ENCODE measurements at places on chromosomes 4 and X. TPM values are rescaled to one million over a fixed set of nuclear protein-coding genes. Genes with fewer than 3 reads are reported as not detected.

The EXOC1L gene
- not detected for total RNA-seq

The TRMT44 gene
- total RNA-seq, result 11.7 TPM

The HOPX gene
- 5.3 TPM for total RNA-seq

The FAM236A gene
- not detected for total RNA-seq

The EXOC1 gene
- 14.8 TPM for total RNA-seq

The KLB gene
- 0.13 TPM for total RNA-seq

- no peaks in the 10 kb centered on the region for H3K27me3 ChIP-seq
- no peak overlapping the region for H3K4me3 ChIP-seq
- H3K36me3 ChIP-seq, result no peaks in the 10 kb centered on the region
- no peaks in the 10 kb centered on the region for H3K4me1 ChIP-seq
- no peak overlapping the region for H3K27ac ChIP-seq
Measured at GRCh38 chrX:102345916-102346315, 93.9 kb downstream of the NXF2B start.

DNA sequence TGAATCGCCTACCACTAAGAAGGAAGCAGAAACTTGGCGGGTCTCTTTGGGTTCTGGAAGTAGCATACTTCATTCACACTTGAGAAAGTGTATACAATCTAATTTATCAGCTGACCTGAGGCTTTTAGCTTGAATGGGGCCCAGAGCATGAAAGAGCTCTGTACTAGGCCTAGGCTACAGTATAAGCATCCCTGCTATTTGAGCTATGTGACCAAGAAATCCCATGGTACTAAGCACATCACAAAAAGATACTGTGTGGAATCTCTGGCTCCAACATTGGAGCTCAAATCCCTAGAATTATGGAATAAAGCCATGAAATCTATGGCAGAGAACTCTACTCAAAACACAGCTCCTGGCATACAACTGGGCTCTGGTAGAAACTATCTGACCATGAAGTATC lies 43.9 kb upstream of the CCDC149 start:
- no peaks in the 10 kb centered on the region for H3K27me3 ChIP-seq
- no peak overlapping the region for H3K4me3 ChIP-seq
- H3K27ac ChIP-seq, result no peak overlapping the region
- DNase-seq, result no peak
- no peaks in the 10 kb centered on the region for H3K4me1 ChIP-seq
- H3K36me3 ChIP-seq, result no peaks in the 10 kb centered on the region

DNA sequence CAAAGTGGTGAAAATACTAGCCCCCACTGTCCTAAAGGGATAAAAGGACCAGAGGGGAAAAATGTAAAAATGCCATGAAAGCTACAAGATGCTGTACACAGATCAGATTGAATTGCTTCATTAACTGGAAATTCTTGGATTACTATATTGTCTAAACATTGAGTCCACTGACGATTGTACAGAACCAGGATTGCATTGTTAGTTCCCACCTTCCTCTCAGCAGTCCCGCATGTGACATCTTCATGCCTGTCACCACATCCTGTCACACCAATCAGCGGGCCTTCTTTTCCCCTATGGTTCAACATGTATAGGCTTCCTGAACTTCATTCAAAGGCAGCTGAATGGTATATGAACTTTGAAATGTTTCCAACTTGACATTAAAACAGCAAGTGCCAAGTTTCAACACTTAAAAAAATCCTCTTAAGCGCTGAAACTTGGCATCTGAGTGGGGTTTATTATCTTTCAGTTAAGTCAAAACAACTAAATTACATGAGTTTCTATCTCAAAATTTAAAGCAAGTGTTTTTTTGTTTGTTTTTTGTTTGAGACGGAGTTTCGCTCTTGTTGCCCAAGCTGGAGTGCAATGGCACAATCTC lies 24.6 kb downstream of the ZRSR2 start:
- H3K27ac ChIP-seq, result no peak overlapping the region
- H3K4me1 ChIP-seq, result no peaks in the 10 kb centered on the region
- H3K27me3 ChIP-seq, result no peaks in the 10 kb centered on the region
- DNase-seq, result no peak
